Posterior vena cava (tissue), 2 donors: ENCODE measurements at places on chromosomes 2 and 18. TPM values are rescaled to one million over a fixed set of nuclear protein-coding genes. Genes with fewer than 3 reads are reported as not detected.
A peak's percentile ranks its signal among the peaks of the same experiment; 100 is the strongest.

Gene RAPGEF4
- total RNA-seq: 4.5 TPM

Gene RAB6C
- total RNA-seq: not detected

Gene SLC30A3
- 1.4 TPM for total RNA-seq

Gene TUBB8B
- not detected for total RNA-seq

Gene GPR17
- 0.10 TPM for total RNA-seq

Gene NTSR2
- not detected for total RNA-seq

Gene FZD7
- 32.0 TPM for total RNA-seq

Gene TDRD15
- total RNA-seq: 0.05 TPM

Gene DES
- 6,561 TPM for total RNA-seq

GRCh38 chr2:145597809-145598208 is 1077.9 kb upstream of the ZEB2 start:
- no peak for DNase-seq

GRCh38 chr18:595068-595467 is 1.7 kb upstream of the CLUL1 start:
- DNase-seq: no peak

DNA sequence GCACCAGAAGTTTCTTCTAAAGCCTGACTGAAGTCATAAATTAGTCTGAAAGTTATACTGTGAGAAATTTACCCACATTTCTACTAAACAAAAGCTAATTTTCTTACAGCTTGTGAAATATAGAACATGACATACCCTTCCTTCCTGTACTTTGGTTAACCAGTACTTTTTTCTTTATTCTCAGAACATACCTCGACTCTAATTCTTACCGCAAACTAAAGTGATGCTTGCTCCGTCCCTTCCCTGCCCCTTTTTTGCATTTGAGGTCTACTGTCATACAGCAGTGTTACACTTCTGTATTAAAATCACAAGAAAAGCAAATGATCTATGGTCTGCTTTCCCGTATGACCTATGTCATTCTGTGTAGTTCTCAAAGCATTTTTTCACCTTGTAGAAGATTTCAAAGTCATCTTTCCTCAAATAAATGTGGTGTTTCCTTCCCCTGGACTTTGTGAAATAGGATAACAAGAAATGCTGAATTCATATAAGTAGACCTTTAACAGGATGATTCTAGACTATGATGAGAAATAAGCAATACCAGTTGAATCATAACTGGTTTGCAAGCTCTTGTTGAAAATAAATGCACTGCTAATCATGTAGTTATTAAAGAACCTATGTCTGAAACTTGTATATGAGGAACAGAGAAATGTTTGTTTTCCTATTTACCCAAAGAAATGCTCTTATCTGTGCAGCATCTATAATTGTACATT is 30.4 kb downstream of the CYTIP start:
- no peak for DNase-seq

GRCh38 chr2:196239622-196240587 is 68.5 kb upstream of the STK17B start:
- peak; percentile 88 for DNase-seq

DNA sequence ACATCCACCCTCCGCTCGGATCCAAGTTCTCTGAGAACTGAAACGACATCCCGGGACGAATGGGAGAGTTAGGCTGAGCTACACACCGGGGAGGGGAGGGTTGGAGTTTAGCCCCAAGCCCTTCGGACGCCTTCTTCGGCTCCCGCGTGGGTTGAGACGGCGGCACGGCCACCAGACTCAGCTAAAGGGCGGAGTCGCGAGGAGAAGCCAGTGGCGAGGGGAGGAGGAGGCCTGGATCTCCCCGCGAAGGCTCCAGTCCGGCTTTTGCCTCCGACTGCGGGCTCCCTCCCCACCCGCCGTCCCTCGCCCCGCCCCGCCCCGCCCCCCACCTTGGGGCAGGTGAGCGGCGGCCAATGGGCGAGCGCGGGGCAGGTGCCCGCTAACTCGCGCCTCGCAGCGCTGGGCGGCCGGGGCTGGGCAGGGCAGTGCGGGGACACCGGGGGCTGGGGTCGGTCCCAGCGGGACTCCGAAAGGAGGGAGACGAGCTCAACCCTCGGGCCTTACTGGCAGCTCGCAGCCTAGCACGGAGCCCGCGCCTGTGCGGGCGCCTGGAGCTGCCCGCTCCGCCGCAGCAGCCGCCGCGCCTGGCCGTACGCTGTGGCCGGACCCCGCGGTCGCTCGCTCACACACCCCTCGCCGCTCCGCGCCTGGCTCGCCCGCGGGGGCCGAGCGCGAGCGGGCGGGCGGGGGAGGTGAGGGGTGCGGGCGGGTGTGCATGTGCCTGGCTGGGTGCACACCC is at the start of gene EMX1:
Gene EMX1 (plus strand): TSS at position 382 of the 739 bp plus-strand sequence. CDS start 334 bp downstream, at position 716.
- no peak for DNase-seq

- no peak for DNase-seq
Observed at GRCh38 chr2:190470256-190470826, 62.2 kb downstream of the MFSD6 start.

DNA sequence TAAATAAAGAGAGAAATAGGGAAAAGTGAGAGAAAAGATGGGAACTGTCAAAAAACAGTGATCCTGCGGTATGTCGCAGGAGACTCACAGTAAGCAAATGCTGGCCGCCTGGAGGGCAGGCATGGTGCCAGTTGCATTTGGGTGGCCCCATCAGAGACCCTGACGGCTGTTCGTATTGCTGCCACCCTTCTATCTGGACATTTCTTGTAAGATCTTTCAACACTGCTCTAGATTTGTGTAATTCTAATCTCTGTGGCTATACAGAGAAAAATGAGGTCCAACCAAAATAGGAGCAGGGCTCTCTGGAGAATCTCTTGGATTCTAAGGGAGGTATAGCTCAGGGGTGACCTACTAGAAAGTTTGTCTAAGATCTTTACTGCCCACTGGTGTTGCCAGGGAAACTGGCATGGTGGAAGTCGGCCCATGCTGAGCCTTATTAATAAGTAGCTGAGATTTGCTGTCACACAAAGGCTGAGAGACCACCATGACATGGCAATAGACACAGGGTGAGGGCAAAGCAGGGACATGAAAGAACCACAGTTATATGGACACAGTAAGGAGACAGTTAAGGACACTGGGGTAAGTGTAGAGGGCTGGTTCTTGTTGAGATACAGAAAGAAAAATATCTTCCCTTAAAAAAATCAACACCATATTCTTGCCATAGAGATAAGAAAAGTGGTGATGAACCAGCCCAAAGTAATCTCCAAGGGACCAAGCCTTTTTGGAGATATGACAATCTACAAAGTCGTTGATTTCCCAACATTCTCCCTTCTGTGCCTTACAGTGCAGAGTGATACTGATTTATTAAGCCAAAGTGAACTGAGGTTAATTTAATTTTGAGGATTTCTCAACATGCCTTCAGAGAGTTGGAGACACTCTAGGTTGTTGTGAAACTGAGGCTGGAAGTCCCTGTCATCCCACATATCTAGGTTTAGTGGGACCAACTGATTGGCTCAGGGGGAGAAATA is 26.4 kb upstream of the FZD7 start:
- DNase-seq: no peak

DNA sequence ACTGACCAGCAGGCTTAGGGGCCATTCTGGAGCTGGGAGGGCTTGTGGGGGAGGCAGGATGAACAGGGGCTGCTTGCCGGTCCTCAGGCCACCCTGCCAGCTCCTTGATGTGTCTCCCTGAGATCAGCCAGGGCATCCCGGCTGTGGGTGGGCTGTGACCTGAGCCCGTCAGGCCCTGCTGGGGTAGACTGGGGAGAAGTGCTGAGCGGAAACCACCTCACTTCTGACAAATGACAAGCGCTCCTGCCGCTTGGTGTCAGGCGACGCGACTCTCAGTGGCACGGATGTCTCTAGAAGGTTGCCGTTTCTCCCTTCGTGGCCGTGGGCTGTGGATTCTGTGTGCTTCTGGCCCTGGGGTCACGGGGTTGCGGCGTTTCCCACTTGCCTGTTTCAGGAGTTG is 45.7 kb downstream of the NFATC1 start:
- no peak for DNase-seq

GRCh38 chr2:149205143-149205542 is 125.2 kb upstream of the LYPD6 start:
- DNase-seq: no peak

DNA sequence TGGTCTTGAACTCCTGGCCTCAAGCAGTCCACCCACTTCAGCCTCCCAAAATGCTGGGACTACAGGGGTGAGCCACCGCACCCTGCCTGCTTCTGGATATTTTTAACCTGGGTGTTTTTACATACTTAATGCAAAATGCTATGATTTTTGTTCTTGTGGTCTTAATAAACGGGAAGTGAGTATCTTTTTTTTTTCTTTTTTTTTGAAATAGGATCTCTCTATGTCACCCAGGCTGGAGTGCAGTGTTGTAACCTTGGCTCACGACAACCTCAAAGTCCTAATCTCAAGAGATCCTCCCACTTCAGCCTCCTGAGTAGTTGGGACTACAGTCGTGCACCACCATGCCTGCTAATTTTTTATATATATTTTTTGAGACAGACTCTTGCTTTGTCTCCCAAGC is 19.2 kb upstream of the ASXL2 start:
- no peak for DNase-seq

DNA sequence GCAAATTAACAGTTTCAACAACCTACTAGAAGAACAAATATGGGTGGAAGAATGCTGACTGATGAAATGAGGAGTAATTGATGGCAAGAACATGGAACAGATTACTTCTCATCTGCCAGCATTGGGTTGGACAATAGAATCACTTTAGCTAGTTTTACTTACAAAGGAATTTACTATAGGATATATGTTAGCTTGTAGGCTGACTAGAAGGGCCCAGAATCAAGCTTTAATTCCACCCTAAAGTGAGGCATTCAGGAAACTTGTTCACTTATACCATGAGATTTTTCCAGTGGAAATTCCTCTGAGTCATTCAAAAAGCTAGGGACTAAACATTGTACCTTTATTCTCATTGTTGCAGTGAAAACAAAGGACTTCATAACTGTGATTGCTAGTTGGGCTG is 5.0 kb upstream of the ZSWIM2 start:
- no peak for DNase-seq

GRCh38 chr18:56358608-56359280 is 279.6 kb downstream of the TXNL1 start:
- DNase-seq: no peak

GRCh38 chr2:142325870-142326269 is 195.1 kb upstream of the LRP1B start:
- DNase-seq: no peak

GRCh38 chr2:211487733-211488132 is 931.3 kb downstream of the CPS1 start:
- DNase-seq: no peak

DNA sequence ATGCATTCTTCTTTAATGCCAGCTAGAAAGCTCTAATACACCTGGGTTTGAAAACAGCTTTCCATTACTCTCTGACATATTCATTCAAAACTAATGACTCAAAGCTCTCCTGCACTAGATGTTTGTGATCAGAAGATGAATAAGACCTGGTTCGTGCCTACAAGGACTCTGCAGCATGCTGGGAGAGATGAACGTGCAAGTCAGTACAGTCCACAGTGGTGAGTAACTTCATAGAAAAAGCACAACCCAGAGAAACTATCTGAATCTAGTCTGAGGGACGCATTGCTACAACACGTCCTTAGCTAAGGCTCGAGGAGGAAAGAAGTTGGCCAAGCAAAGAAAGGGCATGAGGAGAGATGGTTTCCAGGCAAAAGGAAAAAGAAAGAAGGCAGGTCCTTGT is 234.3 kb downstream of the OSR1 start:
- DNase-seq: no peak
